ENCODE measurements at places on chromosomes 4 and X.

DNA sequence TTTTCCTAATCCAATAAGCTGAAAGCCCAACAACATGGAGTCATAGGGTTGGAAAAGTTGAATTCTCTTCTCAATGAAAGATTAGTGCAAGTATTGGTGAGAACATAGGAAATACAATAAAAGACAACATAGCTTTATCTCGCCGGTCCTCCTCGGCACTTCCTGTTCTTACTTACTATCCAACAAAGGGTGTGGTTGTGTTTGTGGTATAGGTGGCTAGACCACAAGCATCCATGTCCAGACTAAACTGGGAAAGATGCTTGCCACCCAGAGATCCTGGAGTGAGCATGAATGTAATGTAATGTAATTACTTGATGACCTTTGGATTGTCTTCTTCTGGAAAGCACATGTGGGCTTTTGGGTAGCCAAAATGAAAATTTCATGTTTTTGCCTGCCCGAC is 223.8 kb downstream of the CPE start:
- no peak for DNase-seq

DNA sequence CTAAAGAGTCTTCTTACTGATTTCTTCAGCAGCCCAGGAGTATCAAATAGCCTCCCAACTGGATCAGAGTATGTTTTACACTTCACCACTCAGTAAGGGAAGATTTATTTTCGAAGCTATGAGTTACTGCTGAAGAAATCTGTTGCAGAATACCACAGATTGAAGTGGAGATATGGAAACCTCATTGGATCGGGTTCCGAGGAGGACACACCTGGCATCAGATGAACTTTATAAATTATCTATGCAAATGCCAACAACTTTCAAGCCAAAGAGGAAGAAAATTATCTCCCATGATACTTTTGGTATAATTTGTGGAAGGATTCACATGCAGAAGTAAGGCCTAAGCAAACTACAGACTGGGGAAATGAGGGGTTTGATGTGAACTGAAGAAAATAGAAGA is 515.9 kb upstream of the NDST4 start:
- no peak for DNase-seq

GRCh38 chr4:85854546-85854945 is 379.6 kb downstream of the ARHGAP24 start:
- no peak for DNase-seq

DNA sequence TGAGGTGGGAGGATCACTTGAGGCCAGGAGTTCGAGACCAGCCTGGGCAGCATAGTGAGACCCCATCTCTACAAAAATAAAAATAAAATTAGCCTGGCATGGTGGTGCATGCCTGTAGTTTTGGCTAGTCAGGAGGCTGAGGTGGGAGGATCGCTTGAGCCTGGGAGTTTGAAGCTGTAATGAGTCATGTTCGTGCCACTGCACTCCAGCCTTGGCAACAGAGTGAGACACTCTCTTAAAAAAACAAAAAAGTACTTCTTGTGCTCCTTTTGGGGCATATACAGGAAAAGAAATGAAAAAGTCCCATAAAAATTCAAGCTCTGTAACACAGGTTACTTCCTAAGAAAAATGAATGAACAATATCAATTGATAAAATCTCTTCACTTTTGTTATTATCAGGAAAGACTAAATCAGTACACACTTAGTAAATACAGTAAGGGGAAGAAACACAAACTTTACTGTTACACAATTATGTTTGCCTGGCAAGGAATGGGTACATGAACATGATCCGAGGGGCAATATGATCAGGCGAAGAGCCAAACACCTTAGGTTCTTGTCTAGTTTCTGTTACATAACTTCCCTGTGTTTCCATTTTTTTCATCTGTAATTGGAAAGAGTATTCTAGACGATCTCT is 46.9 kb downstream of the CCDC158 start:
- peak; percentile 31 for DNase-seq

DNA sequence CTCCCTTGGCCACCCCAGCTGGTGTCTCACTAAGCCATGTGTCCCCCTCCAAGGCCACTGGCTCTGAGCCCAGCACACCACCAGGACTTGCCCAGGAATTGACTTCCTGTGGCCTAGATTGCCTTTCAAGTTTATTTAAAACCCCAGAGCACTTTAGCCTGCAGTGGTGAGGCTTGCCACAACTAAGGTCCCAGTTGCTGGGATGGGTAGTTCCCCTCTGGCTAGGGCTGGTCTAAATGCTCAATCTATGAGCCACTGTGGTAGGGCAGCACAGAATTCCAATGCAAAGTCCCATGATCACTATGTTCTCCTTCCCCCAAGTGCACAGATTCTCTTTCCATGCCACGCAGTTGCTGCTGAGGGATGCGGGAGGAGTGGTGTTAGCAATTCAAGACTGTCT is 61.1 kb upstream of the HCCS start:
- no peak for DNase-seq

DNA sequence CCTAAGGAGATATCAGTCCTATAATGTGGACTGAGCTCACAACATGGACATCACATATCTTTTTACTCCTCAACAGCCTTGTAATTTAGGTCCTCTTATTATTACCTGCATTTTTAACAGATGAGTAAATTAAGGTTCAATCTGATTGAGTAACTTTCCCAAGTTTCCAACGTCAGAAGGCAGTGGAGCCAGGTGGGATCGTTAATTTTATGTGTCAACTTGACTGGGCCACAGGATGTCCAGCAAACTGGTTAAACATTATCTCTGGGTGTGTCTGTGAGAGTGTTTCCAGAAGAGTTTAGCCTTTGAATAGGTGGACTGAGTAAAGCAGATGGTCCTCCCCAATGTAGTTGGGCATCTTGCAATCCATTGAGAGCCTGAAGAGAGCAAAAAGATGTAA is 59.0 kb upstream of the SLIT2 start:
- DNase-seq = no peak

DNA sequence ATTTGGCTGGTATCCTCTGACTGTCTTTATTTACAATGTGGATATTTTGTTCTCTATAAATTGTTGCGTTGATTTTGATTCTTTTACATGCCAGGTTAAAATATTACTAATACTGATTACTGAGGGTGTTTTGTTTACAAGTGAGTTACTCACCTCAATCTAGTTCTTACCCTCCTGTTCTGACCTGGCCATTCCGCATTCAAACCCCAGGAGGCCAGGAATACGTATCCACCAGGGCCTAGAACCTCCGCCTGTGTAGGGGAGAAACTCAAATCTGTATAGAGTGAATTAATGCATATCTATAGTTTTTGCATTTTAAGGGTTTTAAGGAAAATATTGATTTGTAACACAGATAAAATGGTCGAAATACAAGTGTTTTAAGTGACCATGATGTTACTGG is 2.6 kb upstream of the ZFP42 start:
- no peak for DNase-seq

- peak; percentile 34 for DNase-seq
These were observed 276.5 kb downstream of the PPP4R3C start for GRCh38 chrX:27186671-27187070.
